ENCODE measurements at places on chromosomes 12 and 14.

DNA sequence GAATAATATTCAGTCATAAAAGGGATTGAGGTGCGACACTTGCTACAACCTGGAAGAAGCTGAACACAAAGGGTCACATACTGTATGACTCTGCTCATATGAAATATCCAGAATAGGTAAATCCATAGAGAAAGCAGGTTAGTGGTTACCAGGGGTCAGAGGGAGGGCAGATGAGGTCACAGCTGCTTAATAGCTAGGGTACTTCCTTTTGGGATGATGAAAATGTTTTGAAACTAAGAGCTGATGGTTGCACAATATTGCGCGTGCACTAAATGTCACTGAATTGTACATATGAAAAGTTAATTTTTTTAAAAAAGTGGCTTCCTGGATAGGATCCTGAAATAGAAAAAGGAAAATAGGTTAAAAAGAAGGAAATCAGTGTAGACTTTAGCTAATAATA, 23.8 kb downstream of the NEUROD4 start:
- no peak for DNase-seq

DNA sequence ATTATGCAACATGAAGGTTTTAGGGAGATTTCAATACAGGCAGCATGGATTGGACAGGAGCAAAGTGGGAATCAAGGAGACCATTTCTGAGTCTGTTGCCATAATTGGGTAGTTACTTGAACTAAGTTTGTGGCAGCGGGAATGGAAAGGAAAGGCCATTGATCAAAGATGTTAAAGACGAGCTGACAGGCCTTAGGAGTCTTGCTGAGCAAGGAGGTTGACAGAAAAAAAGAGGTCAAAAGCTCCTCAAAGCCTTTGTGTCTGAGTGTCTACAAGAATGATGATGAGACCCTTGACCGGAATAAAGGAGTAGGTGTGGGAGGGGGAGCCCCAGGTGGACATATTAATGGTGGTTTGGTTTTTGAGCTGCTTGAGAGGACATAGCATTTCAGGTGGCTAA, 9.4 kb downstream of the PLEKHA5 start:
- no peak for DNase-seq

DNA sequence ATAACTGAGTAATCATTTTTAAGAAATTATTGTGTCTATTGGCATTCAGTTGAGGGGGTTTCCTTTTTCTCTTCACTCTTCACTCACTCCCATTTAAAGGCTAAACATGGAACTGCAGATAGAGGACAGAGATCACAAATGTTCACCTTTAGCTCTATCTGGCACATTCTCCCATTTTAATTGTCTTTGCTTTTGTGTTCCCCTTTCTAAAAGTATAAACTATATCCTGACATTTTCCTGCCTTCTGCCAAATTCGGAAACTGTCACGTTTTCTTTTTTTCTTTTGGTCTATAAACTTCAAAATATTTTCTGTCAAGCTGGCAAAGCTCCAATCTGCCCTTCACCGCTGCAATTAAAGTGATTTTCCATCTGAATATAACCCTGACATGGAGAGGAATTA, 219.8 kb upstream of the CDKN3 start:
- no peak for DNase-seq

DNA sequence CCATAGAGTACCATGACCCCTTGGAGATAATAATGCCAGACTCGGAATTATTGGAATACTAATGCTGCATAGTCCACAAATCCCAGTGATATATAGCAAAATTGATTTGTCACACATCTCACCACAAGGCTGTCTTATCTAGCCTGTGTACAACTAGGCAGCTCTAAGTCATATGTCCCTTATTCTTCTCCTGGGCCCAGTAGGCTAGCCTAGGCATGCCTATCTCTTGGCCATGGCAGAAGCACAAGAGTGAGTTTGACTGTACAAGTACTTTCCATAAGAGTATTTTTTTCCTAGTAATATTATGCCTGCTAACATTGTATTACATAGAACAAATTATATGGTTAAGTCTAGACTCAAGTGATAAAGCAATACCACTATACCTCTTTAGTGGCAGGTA, 1122.1 kb upstream of the SEL1L start:
- DNase-seq: no peak

DNA sequence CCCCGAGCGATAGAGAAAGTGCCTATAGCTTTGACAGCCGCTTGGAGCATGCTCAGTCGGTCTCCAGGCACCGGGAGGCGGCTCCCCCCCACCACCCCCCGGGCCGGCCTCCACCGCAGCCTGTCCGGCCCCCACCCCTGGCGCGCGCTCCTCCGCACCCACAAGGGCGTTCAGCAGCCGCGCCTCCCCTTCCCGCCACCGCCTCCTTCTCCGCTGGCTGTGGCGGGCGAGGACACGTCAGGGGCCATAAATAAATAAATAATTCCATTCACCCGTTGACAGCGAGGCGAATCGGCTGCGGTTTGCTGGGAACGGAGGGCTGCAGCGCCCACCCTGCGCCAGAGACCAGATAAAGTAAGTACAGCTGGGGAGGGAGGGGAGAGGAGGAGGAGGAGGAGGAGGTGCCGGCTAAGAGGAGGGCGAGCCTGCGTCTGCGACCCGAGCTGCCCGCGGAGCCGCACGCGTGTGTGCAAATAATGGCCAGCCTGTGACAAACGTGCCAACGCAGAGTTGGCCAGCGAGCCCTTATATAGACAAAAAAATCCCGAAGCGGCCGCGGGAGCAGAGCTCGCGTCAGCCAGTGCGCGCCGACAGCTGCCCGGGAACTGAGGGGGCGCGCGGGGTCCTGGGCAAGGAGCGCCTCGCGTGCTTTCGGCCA, at the start of gene SLC16A7:
TSS of gene SLC16A7 (plus strand) at position 147 of the 658 bp plus-strand sequence. CDS start 108,773 bp downstream, outside the sequence.
- peak; percentile 79 for DNase-seq

DNA sequence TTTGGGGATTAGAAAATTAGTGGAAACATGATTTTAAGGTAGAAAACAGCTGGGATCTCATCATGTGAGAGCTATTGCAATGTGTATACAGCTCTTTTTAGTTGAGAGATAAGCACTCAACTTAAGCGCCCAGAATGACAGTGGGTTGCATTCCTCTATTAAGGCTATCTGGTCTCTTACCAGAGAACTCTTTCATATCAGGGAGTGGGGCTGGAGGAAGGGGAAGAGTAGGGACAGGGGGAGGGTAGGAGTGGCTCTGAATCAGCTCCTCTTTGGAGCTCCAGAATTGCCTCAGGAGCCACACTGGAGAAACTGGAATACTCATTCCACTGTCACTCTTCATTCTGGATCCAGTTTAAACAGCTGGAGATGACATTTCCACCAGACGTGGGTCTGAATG, 9.2 kb upstream of the PLEKHG3 start:
- no peak for DNase-seq

DNA sequence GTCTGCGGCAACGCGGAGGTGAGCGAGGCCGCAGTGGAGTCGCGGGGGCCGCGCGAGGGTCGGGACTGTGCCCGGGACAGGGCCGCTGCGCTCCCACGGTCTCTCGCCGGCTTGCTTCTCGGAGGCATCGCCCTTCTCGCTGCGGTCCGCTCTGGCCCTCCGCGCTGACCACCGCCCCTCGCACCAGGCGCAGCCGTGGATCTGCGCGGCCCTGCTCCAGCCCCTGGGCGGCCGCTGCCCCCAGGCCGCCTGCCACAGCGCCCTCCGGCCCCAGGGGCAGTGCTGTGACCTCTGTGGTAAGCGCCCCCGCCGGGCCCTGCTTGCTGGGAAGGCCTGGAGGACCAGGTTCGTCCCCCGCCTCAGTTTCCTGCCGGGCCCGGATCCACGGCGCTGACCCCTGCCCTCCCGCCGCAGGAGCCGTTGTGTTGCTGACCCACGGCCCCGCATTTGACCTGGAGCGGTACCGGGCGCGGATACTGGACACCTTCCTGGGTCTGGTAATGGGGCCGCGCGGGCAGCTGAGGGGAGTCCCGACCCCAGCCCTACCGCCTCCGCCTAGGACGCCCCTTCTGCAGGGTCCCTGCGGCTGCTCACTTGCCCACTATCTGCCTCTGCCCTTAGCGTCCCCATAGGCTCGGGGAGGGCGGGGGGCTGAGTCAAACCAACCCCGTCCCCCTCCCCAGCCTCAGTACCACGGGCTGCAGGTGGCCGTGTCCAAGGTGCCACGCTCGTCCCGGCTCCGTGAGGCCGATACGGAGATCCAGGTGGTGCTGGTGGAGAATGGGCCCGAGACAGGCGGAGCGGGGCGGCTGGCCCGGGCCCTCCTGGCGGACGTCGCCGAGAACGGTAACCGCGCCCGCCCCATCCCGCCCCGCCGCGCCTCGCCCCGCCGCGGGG, 7.0 kb downstream of the AMN start:
- DNase-seq: no peak

- no peak for DNase-seq
Measured at GRCh38 chr14:53209370-53209769, 56.2 kb upstream of the DDHD1 start.

GRCh38 chr12:18629916-18630315, 107.9 kb downstream of the PLCZ1 start:
- no peak for DNase-seq

DNA sequence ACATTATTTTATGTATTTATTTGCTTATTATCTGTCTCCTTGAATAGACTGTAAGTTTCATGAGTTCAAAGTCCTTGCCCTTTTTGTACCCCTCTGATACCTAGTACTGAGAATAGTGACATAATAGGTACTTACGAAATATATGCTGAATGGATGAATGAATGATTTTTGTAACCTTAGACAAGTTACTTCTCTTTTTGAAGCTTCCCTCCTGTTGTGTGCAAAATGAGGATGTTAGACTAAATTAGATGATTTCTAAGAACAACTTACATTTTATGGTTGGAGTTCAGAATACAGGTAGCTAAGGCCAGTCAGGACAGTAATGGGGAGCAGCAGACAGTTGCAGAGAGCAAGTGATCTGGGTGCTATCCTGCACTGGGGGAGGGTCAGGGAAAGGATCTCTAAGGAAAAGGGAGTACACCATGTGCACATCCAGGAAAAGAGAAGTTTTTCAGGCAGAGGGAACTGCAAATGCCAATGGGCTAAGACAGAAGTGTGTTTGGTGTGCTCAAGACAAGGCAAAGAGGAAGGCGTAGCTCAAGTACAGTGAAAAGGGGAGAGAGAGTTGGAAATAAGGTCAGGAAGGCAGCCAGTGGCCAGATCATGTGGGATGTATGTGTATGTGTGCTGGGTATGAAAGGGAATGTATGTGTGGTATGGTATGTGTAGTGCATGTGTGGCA, 59.4 kb upstream of the AMIGO2 start:
- DNase-seq: no peak

DNA sequence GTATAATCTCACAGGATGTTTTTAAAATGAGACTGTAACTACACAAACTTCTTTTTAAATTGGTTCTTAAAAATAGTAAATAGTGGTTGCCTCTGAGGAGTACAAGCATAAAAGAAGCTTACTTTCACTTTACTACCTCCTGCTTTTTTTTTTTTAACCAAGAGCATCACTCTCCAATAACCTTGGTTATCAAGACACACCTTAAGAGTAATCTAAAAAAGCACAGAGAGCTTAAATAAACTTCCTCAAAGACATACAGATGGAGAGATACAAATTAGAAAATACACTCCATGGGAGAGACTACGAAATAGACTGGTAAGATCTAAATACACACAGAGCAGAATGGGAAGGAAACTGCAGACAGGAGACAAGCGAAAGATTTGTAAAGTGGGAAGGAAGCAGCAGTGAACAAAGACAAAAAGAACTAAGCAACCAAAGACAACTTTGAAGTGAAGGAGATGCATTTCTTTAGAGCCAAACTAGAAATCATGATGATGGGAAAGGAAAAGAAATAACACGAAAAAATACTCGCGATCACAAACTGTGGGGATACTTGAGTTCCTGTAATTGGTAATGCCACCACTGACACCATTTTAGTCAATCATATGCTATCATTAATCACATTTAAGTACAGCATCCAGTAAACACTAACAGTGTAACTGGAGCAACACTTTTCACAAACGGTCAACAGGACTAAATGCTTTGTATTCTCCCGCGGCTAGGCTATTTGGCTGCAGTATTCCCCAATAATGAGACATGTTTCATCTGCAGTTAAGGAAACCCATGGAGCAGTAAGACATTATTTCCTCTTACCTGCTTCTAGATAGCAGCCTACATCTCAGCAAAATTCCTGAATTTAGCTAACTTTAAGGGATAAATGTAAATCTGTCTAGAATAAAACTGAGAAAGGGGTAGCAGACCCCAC, 8.2 kb downstream of the SINHCAF start:
- DNase-seq: no peak

- no peak for DNase-seq
Measured at GRCh38 chr12:52042706-52043385, 8.4 kb upstream of the NR4A1 start.

GRCh38 chr14:24058260-24058950, 6.6 kb downstream of the CARMIL3 start:
- no peak for DNase-seq

- DNase-seq: no peak
Measured at GRCh38 chr14:68623307-68623706, 169.6 kb downstream of the ZFP36L1 start.

DNA sequence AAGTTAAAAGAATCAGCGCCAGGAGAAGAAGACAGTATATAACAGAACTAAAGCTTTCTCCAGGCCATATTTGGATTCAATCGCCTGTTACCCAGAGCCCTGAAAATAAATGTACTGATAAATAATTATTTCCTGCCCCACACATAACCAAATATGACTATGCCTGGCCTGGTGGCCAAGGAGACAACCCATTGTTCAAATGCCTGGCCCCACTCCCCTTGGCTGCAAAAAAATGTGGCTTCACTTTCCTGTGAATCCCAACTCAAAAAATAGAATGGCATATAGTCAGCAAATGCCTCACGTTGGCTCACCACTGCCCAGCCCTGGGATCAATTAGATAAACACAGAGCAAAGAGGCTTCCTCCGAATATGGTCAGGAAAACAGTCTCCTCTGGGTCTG, 472.1 kb downstream of the BCL11B start:
- no peak for DNase-seq

DNA sequence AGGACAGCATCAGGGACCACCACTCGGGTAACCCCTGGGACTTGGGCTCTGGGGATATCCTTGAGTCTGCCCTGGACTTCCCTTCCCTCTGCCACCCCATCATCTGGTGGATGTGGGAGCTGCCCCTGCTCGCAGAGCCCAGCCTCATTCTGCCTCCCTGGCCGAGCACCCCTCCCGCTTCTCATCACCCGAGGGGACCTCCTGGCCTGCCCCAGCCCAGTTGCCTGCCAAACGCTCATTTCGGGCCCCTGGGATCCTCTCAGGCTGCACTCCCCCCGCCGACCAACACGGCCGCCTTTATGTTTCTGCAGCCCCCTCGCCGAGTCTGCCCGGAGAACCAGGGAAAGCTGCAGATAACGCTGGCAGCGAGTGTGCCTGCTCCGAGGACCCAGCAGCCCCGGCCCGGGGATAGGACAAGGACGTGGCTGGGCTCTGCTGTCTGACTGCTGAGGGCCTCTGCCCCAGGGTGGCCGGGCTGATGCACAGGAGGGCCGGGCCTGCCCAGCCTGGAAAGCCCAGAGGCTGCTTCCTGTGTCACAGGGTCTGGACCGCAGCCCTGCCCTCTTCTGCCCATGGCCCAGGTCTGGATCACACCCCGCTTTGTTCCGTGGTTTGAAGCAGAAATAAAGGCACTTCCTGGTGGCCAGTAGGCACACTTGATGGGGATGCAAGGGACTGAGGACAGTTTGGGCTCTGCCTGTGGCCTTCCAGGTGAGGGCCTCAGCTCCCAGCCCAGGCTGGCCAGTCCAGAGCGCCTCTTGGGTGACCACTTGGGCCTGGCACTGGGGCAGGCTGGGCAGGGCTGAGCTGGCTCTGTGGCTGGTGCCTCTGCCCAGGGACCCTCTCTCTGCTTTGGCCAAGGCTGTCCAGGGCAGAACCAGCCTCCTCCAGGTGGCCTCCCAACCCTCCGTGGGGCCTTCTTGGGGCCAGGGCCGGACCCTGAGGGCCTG, 4.9 kb upstream of the EXOC3L4 start:
- DNase-seq: no peak
